ENCODE measurements at places on chromosomes 7 and 10. TPM values are rescaled to one million over a fixed set of nuclear protein-coding genes. Genes with fewer than 3 reads are reported as not detected.

OR13A1 gene
- not detected for total RNA-seq

GRCh38 chr10:17227367-17228090, 512 bp upstream of the VIM start:
- no peak for DNase-seq

GRCh38 chr7:86826948-86827347, 183.2 kb downstream of the GRM3 start:
- no peak for DNase-seq

DNA sequence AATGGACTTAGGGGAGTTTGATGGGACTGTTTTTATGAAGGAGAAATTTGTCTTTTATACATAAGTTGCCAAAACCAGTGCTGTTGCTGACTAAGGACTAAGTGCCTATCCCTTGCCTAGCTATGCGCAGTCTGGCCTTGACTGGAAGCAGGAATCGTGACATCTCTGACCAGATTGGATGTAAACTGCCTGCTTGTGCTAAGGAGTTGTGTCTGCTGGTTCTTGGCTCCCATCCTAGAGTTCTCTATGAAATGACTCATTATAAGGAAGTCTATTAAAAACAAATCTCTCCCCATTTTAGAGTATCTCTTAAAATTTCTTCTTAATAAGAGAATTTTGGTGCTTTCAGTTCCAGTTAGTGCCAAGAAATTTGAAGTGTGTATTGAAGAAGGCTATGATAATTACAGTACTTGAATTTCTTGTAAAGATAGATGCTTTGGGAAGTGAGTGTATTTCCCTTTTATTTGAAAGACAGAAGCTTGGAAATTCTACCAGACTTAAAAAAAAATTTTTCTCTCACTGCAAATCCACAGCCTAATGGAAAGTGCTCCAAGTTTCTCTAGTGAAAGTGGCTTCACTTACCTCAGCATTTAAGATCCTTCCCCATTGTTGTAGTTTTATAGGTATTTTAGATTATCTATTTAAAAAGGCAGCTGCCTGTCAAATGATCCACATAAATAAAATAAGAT, 77.6 kb downstream of the BICC1 start:
- DNase-seq: no peak

- no peak for DNase-seq
These were observed 35.5 kb downstream of the CTBP2 start for GRCh38 chr10:125124907-125125306.

DNA sequence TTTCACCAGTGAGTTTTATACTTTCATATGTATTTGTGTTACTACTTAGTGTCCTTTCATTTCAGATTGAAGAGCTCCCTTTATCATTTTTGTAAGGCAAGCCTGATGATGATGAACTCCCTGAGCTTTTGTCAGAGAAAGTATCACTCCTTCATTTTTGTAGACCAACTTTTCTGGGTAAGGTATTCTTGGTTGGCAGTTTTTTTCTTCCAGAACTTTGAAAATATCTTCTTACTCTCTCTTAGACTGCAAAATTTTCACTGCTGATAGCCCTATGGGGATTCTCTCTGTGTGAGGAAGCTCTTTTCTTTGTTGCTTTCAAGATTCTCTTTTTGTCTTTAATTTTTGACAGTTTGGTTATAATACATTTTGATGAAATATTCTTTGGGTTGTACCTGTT, 35.7 kb downstream of the CCDC7 start:
- DNase-seq: no peak

- DNase-seq: no peak
These were observed 818 bp upstream of the SUPV3L1 start for GRCh38 chr10:69179089-69179742.

Data from prostate gland (tissue), 2 donors.